ENCODE measurements at places on chromosomes 2 and 18.

- no peak for DNase-seq
Measured at GRCh38 chr2:6771634-6772611, 93.8 kb downstream of the CMPK2 start.

- no peak for DNase-seq
Measured at GRCh38 chr2:39158351-39158750, 37.5 kb upstream of the SOS1 start.

- no peak for DNase-seq
Measured at GRCh38 chr2:35986871-35987270, 368.7 kb upstream of the CRIM1 start.

GRCh38 chr2:217433522-217433921, 569.3 kb downstream of the TNS1 start:
- DNase-seq = no peak

GRCh38 chr2:39780825-39781600, 2.0 kb upstream of the THUMPD2 start:
- DNase-seq = no peak
